Bronchial epithelial cell (primary cell): ENCODE measurements at places on chromosomes 1 and 21. TPM values are rescaled to one million over a fixed set of nuclear protein-coding genes. Genes with fewer than 3 reads are reported as not detected.
A peak's percentile ranks its signal among the peaks of the same experiment; 100 is the strongest.

DNA sequence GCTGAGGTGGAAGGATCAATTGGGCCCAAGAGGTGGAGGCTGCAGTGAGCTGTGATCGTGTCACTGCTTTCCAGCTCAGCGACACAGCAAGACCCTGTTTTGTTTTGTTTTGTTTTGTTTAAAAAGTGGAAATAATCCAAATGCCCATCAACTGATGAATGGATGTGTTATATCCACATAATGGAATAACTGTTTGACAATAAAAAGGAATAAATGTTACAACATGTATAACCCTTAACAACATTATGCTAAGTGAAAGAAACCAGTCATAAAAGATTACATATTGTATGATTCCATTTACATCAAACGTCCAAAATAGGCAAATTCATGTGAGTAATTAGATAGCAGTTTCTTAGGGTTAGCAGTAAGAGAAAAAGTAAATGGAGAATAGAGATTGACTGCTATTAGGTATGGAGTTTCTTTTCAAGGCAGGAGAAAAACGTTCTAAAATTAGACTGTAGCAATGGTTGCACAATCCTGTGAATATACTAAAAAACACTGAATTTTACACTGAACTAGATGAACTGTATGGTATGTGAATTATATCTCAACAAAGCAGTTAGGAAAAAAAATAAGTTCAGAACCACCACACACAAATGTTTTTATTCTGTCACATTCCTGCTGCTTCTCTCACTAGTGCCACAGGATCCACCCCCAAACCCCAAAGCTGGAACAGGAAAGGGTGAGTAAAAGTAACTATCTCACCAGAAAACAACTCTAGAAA lies 15.7 kb downstream of the FOXJ3 start:
- DNase-seq: no peak

DNA sequence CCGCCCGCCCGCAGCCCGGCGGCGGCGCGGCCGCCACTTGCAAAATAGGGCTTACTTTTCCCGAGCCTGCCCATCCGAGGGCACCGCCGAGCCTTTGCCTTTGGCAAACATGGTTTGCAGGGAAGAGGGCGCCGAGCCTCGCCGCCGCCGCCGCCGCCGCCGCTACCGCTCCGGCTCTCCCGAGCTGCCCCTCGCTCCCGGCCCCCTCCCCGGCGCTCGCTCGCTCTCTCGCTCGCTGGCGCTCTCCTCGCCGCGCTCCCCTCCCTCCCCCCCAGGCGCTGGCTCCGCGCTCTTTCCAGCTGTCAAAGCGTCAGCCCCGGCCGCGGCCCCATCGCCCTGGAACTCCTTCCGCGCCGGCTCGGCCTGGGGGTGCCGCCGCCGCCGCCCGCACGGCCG lies 298 bp downstream of the SSBP3 start:
- no peak for DNase-seq

GRCh38 chr1:1780598-1781525 lies 2.6 kb upstream of the NADK start:
- no peak for DNase-seq

- no peak for DNase-seq
These were observed 11.4 kb upstream of the PRELP start for GRCh38 chr1:203464226-203464625.

The ATP1A2 gene
- not detected in 2 replicates for total RNA-seq

DNA sequence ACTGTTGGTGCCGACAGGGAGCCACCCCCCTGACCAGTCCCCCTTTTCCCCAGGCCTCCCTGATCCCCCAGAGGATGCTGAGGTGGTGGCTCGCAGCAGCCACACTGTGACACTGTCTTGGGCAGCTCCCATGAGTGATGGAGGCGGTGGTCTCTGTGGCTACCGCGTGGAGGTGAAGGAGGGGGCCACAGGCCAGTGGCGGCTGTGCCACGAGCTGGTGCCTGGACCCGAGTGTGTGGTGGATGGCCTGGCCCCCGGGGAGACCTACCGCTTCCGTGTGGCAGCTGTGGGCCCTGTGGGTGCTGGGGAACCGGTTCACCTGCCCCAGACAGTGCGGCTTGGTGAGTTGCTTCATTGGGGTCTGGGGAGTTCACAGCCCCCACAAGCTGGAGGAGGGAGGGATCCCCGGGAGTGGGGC lies 89.2 kb downstream of the TRIM11 start:
- no peak for DNase-seq

GRCh38 chr1:209895709-209896108 lies 42.3 kb upstream of the SYT14 start:
- peak; percentile 89 for DNase-seq

- no peak for DNase-seq
These were observed 100.0 kb upstream of the CLDN14 start for GRCh38 chr21:36579898-36580297.
